ENCODE measurements at places on chromosomes 16 and 17. TPM values are rescaled to one million over a fixed set of nuclear protein-coding genes. Genes with fewer than 3 reads are reported as not detected.

The ARL16 gene
- 35.5 TPM for total RNA-seq

The TUBG2 gene
- total RNA-seq, result 10.9 TPM

- no peak overlapping the region for H3K4me3 ChIP-seq
- H3K27me3 ChIP-seq, result no peaks in the 10 kb centered on the region
- H3K36me3 ChIP-seq, result peaks cover 47% of the 10 kb centered on the region
- no peak overlapping the region for H3K27ac ChIP-seq
- H3K4me1 ChIP-seq, result peaks cover 12% of the 10 kb centered on the region
Observed at GRCh38 chr16:23635958-23636357, 5.2 kb downstream of the PALB2 start.

The USP22 gene
- 138 TPM for total RNA-seq

The CA7 gene
- not detected for total RNA-seq

The KRTAP9-2 gene
- 60.8 TPM for total RNA-seq

The PROCA1 gene
- total RNA-seq, result 0.36 TPM

GRCh38 chr17:61017317-61018006 lies 339.8 kb downstream of the BCAS3 start:
- H3K27me3 ChIP-seq, result no peaks in the 10 kb centered on the region
- no peaks in the 10 kb centered on the region for H3K4me1 ChIP-seq
- no peak for DNase-seq
- H3K36me3 ChIP-seq, result no peaks in the 10 kb centered on the region
- no peak overlapping the region for H3K27ac ChIP-seq
- H3K4me3 ChIP-seq, result no peak overlapping the region

- no peaks in the 10 kb centered on the region for H3K36me3 ChIP-seq
- H3K27me3 ChIP-seq, result no peaks in the 10 kb centered on the region
- no peak overlapping the region for H3K4me3 ChIP-seq
- peak overlapping the region; percentile 74 for H3K27ac ChIP-seq
Observed at GRCh38 chr16:85395913-85396878, 216.9 kb upstream of the GSE1 start.

DNA sequence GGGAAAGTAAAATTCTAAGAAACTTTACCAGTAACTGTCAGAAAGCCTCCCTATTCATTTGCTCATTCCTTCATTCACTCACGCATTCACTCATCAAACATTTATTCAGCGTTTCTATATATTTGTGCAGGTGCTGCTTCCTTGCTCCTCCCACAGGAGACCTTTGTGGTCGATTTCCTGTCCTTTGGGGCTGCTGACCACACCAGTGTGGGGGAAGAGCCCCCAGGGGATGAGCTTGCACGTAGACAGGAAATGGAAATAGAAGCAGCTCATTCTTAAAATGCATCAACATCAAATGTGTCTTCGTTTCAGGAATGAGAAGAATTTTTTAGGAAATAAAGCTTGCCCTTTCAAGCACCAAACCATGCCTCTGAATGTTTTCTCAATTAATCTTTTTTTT lies 9.6 kb downstream of the PIK3R6 start:
- H3K4me1 ChIP-seq, result no peaks in the 10 kb centered on the region
- H3K36me3 ChIP-seq, result no peaks in the 10 kb centered on the region
- no peak for DNase-seq

- H3K27ac ChIP-seq, result no peak overlapping the region
- no peak overlapping the region for H3K4me3 ChIP-seq
- H3K4me1 ChIP-seq, result peaks cover 2% of the 10 kb centered on the region
- peaks cover 10% of the 10 kb centered on the region for H3K27me3 ChIP-seq
- peak; percentile 82 for DNase-seq
Observed at GRCh38 chr16:57576429-57576870, 34.0 kb downstream of the ADGRG5 start.

The CSH2 gene
- total RNA-seq, result not detected

GRCh38 chr16:55274391-55274790 lies 49.6 kb upstream of the IRX6 start:
- H3K27me3 ChIP-seq, result no peaks in the 10 kb centered on the region
- peaks cover 11% of the 10 kb centered on the region for H3K4me1 ChIP-seq
- no peaks in the 10 kb centered on the region for H3K36me3 ChIP-seq
- H3K4me3 ChIP-seq, result no peak overlapping the region
- no peak for DNase-seq

Measured in suprapubic skin (tissue), 4 donors.